GM12865 (cell line): ENCODE measurements at places on chromosomes 5 and 9.
A peak's percentile ranks its signal among the peaks of the same experiment; 100 is the strongest.

DNA sequence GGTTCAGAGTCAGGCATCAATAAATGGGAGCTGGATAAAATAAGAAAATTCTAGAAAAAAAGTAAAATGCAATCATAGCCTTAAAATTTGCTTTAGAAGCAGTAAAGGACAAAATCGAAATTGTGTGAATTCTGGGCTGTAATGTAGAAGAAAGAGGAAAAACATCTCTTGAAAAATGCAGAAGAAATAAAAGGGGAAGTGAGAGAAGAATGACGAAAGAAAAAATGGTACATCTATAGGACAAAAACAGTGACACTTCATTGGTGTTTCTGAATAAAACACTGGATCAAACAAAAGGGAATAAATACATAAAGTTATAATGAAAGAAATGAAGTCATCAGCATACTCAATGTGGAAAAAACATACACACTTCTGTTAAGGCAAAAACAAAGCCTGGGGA is 642.3 kb downstream of the ACTL7B start:
- no peak for DNase-seq

GRCh38 chr5:17364987-17365810 is 132.8 kb upstream of the TAF11L2 start:
- DNase-seq, result no peak

DNA sequence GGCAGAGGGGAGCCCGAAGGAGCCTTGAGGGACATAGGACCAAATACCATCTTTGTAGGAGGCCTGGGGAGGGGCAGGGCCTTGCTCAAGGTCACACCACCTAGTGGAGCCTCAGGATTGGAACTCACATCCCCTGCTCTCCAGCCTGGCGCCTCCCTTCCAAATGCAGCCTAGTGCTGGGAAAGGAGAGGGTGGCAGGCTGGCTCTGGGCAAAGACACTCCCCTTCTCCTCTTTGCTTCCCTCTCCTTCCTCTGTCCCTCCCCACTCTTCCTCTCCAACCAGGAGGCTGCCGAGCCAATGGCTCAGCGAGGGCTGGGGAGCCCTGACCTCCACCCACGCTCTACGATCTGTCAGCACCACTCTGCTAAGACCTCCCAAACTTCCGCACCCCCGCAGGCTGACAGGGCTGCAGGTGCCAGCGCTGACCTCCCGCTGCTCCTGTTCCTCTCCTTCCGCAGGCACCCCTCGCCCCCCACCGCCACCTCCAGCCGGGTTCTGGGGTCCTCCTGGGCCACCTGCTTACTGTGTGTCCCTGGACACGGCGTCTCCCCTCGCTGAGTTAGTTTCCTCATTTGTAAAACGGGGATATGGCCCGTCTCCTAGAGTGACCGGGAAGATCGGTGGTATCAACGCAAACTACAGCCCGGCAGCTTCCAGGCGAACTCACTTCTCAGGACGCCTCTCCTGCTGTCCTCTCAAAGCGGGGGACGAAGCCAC is 52.9 kb downstream of the C9orf50 start:
- DNase-seq, result no peak

DNA sequence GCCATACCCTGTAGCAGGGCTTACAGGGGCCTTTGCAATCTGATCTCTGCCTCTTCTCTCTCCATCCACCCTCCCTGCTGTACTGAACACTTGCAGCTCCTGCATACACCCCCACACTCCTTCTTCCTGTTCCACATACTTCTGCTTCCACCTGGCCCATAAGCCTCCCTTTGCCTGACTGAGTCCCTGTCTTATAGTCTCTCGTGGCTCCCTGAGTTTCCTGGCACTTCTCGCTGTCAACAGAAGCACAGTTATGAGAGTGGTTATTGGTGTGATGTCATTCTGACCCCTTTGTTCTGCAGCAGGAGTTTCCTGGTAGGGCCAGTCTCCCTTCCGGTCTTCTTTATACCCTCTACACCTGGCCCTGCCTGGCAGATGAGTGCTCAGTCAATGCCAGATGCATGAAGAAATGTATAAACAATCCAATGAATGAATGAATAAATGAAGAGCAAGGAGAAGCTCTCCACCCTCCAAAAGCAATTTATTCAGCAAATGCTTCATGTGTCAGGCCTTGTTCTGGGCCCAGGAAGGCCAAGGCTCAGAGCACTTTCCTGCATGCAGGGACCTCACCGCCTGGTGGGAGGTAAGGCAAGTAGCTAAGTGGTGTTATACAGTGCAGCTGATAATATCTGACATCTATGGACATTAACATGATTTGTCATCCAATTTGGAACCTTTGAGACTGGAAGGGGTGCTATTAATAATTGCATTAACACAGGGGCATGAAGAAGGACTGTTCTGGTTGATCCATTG is 20.5 kb upstream of the CSF1R start:
- no peak for DNase-seq

- DNase-seq, result no peak
Observed at GRCh38 chr9:106451223-106451622, 411.7 kb upstream of the ZNF462 start.

- DNase-seq, result no peak
Observed at GRCh38 chr5:150293091-150293941, 3.7 kb upstream of the CAMK2A start.

DNA sequence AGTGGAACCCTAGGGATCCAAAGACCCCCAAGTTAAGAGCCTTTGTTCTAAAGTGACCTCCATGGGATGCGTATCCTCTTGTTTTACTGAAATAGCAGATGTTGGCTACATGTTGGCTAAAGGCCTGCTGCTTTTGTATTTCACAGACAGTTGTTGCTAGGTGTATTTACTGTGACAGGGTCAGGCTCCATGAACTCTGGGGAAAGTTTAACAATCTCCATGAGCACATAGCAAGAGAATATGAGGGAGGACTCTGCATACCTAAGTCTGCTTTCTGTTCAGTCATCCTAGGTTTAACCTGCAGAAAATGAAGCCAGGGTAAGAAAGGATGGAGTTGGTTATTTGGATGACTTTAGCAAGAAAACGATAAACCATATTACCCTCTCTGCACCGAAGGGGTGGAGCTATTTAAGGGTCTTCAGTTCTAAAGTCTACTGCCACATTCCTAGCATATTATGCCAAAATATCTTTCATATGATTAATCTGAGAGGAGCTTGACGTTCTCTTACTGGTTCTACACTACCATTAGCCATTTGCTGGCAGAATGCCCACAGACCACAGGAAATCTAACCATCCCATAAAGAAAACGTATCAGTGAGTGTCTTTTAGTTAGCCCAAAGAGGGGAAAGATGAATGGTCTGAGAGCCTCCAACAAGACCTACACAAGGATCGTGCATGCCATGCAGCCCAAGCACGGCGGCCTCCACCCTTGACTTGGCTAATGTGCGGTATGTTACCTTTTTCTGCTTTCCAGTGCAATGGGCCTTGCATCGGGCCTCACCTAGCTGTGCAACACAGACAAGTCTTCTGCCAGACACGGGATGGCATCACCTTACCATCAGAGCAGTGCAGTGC is 127.8 kb downstream of the SAXO1 start:
- DNase-seq, result no peak

- DNase-seq, result no peak
Observed at GRCh38 chr5:111932628-111933027, 175.6 kb upstream of the NREP start.

GRCh38 chr5:63686938-63687337 is 275.3 kb downstream of the HTR1A start:
- DNase-seq, result no peak

DNA sequence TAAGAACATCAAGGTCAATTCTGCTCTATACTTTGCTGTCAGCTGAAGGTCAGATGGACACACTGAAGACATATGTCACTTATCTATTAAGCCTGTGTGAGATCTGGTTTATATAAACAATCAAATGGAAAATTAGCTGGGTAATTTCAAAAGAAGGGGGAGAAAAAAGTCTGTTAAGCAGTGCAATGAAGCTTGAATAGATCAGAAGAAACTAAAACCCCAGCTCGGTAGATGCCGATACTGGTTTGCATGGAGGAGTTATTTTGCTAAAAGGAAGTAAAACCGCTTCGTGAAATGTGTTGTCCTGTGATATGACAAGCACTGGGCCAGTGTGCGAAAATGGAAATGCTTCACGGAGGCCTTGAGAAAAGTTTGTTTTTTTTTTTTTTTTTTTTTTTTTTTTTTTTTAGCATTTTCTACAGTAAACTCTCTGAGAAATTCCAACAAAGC is 148.8 kb downstream of the MEF2C start:
- peak; percentile 98 for DNase-seq

GRCh38 chr9:134545543-134546245 is 95.9 kb upstream of the COL5A1 start:
- DNase-seq, result no peak

DNA sequence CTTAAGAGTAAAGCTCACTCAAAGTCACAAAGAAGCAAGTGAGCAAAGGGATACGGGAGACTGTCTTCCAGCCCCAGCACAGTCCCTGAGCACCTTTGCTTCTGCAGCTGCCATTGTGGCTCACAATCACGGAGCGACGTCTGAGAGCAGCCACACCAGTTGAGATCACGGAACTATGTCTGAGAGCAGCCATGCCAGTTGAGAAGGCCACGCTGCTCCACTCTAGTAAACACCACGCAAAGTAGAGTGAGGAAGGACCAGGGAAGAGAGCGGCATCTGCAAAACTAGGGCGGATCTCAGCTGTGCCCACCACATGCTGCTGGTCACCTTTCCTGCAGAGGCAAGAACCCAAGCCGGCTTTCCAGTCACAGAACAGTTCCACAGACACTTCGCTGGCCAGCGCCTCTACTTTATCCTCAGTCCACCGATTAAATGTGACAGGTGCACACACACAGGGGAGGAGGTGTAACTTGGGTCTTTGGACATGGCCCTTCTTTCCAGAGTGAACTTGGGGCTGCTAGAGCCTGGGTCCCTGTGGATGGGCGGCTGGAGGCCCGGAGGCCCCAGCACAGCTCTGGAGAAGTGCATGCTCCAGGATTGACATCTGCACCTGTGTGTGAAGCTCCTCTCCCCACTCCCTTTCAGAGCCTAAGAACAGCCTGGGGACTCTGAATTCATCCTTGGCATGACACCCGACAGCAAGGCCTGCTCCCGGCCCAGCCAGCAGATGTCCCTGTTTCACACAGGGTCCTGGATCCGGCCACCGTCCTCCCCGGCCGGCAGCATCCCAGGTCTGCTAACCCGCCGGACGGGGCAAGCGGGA is 324.9 kb upstream of the IRX4 start:
- no peak for DNase-seq

GRCh38 chr5:176189857-176190256 is 48.4 kb upstream of the SIMC1 start:
- DNase-seq, result no peak

GRCh38 chr5:5291357-5291756 is 131.1 kb upstream of the ICE1 start:
- DNase-seq, result no peak
